ENCODE measurements at places on chromosomes 6 and 20. TPM values are rescaled to one million over a fixed set of nuclear protein-coding genes. Genes with fewer than 3 reads are reported as not detected.

DNA sequence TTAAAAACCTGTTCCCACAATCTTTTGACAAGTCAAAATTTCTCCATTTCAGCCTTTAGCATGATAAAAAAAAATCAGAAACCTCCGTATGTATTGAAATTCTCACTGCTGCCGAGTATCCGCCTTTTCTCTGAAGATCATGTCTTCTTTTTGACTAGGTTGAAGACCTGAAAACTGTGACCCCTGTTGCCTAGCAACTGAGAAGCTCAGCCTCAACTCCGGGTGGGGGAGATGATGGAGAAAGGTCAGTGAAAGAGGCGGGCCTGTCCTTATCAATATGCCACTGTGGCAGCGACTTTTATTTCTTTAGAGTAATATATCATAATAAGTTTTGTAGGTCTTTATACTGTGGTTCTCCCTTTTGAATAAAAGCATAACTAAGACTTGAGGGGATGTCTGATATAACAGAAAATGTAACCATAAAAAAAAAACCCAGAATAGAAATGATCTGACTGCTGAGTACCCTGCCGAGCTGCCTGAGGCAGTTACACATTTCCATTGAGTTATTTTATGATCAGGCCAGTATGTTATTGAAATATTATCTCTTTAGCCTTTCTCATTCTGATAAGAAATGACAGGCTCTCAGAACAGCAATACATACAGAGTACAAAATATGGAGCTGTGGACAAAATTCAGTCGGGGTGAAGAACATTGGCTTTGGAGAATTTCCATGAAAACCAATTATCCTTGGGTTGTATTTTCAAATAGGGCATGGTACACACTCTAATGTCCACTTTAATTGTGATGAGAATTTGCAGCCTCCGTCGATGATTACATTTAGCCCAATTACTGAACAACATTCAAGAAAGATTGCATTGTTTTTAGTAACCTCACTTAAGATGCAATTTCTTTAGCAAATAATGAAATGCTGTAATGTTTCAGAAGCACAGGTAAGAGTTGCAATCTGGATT lies 136.7 kb upstream of the EEF1E1 start:
- no peak overlapping the region for H3K27ac ChIP-seq
- H3K36me3 ChIP-seq, result no peaks in the 10 kb centered on the region
- DNase-seq, result no peak
- peaks cover 7% of the 10 kb centered on the region for H3K4me1 ChIP-seq
- no peaks in the 10 kb centered on the region for H3K27me3 ChIP-seq

DNA sequence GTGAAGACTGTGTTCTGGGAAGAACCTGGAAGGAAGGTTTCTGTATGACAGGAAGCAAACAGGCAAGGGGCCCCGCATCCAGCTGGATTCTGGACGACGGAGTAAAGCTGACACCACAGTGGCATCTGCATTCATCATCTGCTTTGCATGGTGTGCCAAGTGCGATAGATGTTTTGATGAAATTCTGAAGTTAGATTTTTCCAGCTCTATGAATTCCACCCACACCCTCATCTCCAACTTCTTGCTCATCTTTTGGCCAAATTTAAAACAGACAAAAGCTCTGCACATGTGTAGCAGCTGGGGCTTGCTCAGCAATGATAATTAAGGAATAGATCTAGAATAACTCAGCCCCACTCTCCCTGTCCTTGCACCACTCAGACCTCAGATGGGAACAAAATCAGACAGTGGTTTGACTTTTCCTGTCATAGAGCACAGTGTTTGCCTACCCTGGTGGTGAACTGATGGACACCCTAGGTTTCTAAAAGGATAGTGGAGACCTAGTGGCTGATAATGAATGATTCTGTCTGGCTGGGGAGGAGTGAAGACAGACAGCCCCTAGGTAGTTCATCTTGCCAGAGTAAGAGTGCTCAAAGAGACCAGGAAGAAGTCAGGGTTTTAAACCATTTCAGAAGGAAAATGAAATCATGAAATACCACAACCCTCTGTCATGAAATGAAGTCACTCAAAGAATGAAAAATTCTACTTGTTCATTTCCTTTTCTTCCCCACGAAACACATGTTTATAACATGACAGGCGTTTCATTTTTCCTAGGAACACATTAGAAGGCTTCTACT lies 85.8 kb downstream of the BCAS1 start:
- no peak overlapping the region for H3K27ac ChIP-seq
- H3K36me3 ChIP-seq, result no peaks in the 10 kb centered on the region
- DNase-seq, result no peak

GRCh38 chr6:10534419-10534762 lies 13.2 kb downstream of the GCNT2 start:
- peaks cover 6% of the 10 kb centered on the region for H3K27me3 ChIP-seq
- H3K36me3 ChIP-seq, result peaks cover 3% of the 10 kb centered on the region
- H3K27ac ChIP-seq, result no peak overlapping the region
- H3K4me1 ChIP-seq, result peaks cover 37% of the 10 kb centered on the region
- no peak overlapping the region for H3K4me3 ChIP-seq

- peaks cover 10% of the 10 kb centered on the region for H3K36me3 ChIP-seq
- H3K4me1 ChIP-seq, result peaks cover 35% of the 10 kb centered on the region
- H3K4me3 ChIP-seq, result no peak overlapping the region
- H3K27ac ChIP-seq, result peak overlapping the region; percentile 85
Measured at GRCh38 chr6:112330879-112331265, 16.3 kb upstream of the RFPL4B start.

DNA sequence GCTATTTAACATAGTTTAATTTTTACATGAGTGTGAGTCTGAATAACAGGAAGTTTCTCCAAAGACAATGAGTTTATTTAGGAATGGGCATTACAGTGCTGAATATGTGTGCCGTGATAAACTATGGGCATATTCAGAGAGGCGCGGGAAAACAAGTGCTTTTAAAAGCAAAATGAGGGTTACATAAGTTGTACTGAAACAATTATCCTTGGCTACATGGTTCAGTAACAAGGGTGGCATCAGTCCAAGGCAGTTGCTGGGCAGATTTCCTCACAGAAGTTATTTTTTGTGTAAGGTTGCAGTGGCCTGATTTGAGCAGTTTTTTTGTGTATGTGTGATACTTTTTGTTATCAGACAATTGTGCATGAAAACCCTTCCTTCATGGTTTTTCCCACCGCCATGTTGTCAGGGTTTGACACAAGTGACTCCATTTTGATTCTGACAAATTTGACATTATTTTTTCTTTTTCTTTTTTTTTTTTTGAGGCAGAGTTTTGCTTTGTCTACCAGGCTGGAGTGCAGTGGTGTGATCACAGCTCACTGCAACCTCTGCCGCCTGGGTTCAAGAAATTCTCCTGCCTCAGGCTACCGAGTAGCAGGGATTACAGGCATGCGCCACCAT lies 22.3 kb upstream of the PXDC1 start:
- H3K27me3 ChIP-seq, result peaks cover 6% of the 10 kb centered on the region
- H3K27ac ChIP-seq, result no peak overlapping the region
- no peak overlapping the region for H3K4me3 ChIP-seq
- DNase-seq, result no peak

KHDC1 gene
- total RNA-seq, result 2.6 TPM

DNA sequence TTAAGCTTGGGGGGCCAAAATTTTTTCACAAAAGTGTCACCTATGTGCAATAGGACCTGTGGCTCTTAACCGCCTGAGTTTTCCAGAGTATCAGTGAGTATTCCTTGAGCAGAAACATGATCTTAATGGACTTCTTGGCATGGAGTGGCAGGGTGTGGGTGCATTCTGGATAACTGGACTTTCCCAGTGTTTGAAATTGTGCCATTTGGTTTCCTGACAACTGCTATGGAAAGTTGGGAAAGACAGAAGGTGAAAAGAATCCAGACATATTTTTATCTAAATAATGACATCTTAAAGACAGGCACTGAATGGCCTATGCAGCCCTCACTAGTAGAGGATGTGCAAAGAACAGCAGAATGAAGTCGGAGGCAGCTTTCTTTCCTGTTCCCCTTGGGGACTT lies 34.3 kb upstream of the ADTRP start:
- H3K4me1 ChIP-seq, result no peaks in the 10 kb centered on the region
- no peak overlapping the region for H3K4me3 ChIP-seq
- H3K36me3 ChIP-seq, result no peaks in the 10 kb centered on the region
- DNase-seq, result no peak
- H3K27ac ChIP-seq, result no peak overlapping the region
- no peaks in the 10 kb centered on the region for H3K27me3 ChIP-seq

GRCh38 chr20:19835533-19836222 lies 77.6 kb downstream of the RIN2 start:
- H3K36me3 ChIP-seq, result peaks cover 11% of the 10 kb centered on the region
- peaks cover 8% of the 10 kb centered on the region for H3K4me1 ChIP-seq
- DNase-seq, result no peak
- H3K4me3 ChIP-seq, result no peak overlapping the region
- no peak overlapping the region for H3K27ac ChIP-seq

DNA sequence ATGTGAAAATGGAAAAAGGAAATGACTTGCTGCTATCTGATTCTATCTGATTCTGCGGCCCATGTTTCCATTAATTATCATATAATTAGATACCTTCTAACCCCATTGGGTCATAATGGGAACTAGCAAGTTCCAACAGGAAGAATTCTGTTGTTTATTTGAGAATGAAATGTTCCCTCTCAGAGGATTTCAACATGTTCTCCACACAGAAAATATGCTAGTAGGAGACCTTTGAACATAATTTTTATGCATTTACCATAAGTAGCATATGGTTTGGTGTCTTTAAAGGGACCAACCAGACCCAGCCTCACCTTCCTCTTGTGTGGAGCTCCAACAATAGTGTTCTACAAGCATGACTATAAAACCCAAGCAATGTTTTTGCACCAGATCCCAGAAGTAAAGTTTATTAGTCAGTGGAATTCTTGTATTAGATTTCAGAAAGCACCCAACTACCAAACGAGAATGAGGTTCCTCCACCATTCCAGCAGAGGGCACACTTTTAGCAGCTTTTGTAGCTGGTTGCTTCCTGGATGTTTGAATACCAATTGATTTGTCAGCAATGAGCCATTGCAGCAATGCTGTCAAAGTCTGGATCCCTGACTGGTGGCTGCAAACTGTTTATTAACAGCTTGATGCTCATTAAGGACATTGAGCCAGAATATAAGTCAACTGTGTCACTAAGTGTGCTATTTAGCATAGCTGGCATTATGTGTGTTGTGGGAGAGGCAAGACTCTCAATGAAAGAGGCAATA lies 143.6 kb upstream of the GJE1 start:
- H3K4me1 ChIP-seq, result peaks cover 2% of the 10 kb centered on the region
- H3K36me3 ChIP-seq, result no peaks in the 10 kb centered on the region
- H3K27me3 ChIP-seq, result peaks cover 1% of the 10 kb centered on the region
- DNase-seq, result peak; percentile 47
- H3K4me3 ChIP-seq, result no peak overlapping the region
